ENCODE measurements at places on chromosomes 2 and 18.

- DNase-seq: peak; percentile 88
Observed at GRCh38 chr2:32010670-32011484, at the start of gene MEMO1. Gene MEMO1, minus strand, starts transcription at chr2:32011008. Its CDS starts 761 bp downstream, at chr2:32010247.

- DNase-seq: no peak
Observed at GRCh38 chr18:24602201-24602600, 141.8 kb downstream of the HRH4 start.

DNA sequence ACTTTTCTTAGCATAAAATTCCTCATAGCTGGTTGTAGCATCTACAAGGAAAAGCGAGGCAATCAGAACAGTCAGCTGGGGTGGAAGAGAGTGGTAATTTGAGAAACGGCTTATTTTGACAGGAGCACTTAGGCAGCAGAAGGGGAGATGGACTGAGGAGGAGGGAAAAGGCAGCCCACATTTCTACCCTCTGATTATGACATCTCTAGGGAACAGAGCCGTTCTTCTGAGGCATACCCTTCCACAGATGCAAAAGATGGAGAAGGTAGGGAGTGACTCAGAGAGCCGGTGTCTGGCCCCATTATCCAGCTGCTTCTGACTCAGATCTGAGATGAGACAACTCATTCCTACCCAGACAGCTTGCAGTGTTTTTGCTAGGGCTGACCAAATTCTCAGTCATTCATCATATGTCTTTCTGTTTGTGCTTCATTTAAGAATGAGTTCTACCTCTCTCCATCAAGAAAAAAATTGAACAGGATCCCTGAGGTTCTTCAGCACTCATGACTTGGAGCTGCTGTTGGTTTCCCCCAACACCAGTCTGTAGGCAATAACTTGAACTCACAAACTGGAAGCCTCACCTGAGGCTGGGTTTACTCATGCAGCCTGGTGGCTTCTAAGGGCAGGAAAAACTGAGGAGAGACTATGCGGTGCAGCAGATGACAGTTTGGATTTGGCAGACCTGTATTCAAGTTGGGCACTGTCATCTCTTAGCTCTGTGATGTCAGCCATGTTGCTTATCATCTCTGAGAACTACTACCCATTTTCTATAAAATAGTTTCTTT is 15.9 kb upstream of the SEC11C start:
- peak; percentile 75 for DNase-seq

DNA sequence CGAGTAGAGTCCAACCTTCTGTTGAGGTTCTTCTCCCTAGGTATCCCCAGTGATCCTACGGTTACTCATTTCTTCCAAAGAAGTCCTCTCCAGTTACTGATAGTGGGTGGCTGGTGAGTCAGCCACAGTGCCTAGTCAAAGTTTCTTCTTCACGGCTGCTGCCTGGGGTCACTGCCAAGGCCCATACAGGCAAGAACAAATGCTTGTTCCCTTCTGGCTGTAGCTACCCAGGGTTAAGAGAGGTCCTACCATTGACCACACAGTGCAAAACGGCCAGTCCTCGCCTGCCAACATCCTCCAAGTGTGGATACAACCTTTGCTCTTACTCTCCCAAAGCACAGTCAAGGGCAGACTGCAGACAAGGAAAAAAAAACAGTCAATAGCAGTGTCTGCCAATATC is 2.9 kb upstream of the PTPN4 start:
- DNase-seq: no peak

- no peak for DNase-seq
Observed at GRCh38 chr2:78707776-78708386, 317.6 kb upstream of the REG3G start.

- no peak for DNase-seq
Observed at GRCh38 chr2:176856683-176857082, 355.9 kb upstream of the HNRNPA3 start.

- no peak for DNase-seq
Observed at GRCh38 chr2:30134582-30134981, 12.2 kb upstream of the YPEL5 start.

GRCh38 chr2:229673676-229674075 is 40.7 kb downstream of the DNER start:
- DNase-seq: no peak

- DNase-seq: no peak
Observed at GRCh38 chr2:189086710-189087109, 92.9 kb downstream of the COL5A2 start.

DNA sequence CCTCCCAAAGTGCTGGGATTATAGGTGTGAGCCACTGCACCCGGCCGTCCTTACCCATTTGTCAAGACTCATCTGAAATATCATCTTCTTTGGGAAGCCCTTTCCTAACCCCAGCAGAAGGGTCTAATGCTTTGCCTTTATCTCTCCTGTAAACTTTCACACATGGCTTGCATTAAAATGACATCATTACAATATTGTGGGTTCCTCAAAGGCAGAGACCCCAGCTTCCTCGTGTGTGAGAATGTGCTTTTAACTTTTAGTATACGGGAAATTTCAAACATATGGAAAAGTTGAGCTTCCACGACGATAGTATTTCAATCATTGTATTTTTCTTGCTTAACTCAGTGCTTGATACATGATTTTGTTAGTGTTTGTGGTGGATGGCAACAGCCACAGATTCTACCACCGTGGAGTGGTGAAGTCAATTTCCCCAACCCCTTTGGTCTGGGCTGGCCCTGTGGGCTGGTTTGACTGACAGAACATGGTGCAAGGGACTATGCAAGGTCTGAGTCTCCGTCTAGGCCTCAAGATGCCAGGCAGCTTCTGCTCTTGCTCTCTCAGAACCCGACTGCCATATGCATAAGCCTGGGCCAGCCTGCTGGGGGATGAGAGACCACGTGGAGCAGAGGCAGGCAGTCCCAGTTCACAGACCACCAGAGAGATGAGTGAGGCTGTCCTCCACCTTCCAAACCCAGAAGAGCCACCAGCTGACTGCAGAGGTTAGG is 39.9 kb downstream of the NGEF start:
- DNase-seq: no peak

GRCh38 chr18:52439457-52439856 is 99.5 kb downstream of the DCC start:
- DNase-seq: no peak

DNA sequence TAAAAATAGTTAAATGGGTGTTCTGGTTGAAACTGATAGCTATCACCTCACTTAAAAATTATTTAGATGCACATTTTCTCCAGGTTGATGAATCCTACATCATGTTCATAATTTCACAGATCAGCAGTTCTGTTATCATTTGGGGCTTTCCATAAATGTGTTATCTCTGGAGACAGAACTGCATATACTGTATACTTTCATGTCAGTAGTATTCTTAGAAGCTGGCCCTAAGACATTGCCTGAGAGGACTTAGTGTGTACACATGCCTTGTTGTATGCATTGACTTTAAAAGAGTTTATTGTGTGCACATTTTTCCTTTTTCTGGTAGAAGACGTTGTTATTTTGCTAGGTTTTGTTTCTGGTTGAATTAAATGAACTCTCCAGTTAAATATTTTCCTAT is 41.0 kb downstream of the PIK3C3 start:
- DNase-seq: no peak

DNA sequence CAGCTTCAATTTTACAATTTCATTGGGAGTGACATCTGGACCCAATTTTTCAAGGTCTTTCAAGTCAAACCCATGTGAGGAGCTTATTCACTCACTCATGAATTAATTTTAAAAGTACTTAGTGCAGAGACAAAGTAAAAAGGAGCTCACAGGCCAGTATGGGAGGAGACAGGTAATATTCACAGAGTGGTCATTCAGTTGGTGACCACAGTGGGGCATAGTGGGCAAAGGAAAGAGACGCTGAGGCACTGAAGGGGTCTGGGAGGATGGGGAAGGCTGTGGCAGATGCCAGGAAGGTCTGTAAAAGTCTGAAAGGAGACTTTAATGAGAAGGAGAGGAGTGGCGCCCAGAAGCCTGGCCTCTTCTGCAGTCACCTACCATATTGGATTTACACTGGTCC is 76.0 kb downstream of the CD8B2 start:
- DNase-seq: no peak

GRCh38 chr2:195642027-195642678 is 14.9 kb upstream of the SLC39A10 start:
- no peak for DNase-seq

DNA sequence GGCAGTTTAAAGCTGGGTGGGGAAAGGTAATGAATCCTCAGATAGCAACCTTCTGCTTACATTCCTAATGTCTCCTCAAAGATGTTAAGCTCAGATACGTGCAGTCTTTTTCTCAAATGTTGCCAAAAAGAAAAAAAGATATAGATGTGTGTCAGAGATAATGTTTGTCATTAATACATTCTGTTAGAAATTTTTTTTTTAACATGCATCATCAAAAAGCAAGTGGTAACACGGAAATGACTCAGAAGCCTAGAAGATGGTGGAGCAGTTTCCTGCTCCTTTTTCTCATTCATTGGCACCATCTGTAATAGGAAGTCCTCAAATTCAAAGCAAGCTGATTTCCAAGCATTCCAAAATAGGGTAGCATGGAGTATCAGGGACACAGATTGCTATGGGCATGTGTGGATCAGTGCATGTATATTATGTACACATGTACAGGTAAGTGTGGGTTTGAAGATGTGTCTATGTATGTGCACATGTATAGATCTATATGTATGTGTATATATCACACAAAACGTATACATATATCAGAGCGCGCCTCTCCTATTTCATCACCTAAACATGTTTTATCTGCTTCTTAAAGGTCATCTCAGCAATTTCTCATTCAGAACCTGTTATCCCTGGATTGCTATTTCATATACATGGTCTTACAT is 79.9 kb upstream of the ITGB6 start:
- no peak for DNase-seq

- no peak for DNase-seq
Observed at GRCh38 chr2:76478266-76479035, 767.7 kb upstream of the GCFC2 start.

GRCh38 chr2:71778936-71779773 is 325.8 kb downstream of the DYSF start:
- peak; percentile 39 for DNase-seq

DNA sequence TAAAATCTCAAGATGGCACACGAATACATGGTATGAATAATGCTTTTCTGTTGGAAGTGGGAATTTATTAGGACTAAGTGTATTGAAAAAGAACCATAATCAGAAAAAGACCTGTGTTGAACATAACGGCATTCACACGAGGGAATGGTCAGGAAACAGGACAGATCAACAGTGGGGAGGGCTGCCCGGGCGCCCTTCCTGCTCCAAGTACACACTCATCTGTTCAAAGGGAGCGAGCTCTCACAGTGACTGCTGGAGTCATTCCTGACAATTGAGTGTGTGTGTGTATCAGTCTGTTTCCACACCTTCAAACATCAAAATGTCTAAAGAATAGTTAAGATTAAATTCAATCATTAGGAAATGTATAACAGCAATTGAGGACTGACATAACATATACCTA is 167.2 kb downstream of the HDAC4 start:
- no peak for DNase-seq

DNA sequence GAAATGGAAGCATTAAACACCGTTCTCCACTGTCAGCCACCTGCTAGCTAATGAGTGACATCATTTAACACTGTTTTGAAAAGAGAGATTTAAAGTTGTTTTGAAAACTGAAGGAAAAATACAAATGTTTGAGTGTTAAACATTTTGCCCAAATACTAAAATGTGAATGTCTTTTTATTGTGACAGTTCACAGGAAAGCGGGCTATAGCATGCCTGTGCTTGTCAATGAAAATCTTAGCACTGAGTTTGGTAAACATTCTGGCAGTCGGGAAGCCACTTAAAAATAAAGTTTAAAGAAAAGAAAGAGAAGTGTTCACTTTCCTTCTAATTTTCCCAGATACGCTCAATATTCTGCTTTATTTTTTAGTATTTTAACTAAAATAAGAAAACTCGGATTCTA is 40.3 kb upstream of the SMIM21 start:
- no peak for DNase-seq

DNA sequence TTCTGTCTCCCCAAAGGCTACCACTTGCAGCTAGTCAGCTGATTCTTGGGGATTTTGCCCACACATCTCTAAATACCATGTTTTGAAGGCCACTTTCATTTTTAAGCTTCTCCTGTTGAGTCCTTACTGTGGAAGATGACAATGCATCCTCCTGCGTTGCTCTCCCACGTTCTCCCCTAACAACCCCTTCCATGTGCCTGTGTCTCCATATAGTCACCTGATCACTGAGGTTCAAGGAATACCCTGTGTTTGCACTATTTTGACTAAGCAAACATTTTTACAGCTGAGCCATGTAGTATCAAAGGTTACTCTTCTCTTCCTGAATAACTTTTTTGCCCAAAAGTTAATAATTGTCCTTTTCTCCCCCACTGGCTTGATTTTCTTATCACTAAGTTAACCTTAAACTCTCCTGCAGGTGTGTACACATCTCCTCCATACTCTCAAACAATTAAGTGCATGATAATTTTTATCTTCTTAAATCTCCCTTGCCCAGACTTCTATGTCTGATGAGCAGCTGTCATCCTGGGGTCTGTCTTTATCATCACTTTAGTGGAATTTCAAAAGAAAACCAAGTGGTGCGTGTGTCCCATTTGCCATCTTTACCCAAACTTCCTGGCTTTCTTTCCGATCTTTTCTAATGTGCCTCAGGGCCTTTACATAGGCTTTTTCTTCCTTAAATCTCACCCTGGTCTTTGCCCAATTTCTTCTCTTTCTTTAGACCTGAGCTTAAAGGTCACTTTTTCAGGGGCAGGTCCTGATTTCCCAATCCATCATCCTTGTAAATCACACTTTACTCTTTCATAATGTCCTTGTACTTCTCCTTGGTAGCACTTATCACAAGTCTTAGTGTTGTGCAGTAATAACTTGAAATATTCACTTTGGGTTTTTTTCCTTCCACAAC is 85.2 kb upstream of the SPATS2L start:
- DNase-seq: no peak

- DNase-seq: no peak
Observed at GRCh38 chr2:239768907-239769553, 256.1 kb downstream of the NDUFA10 start.

- DNase-seq: no peak
Observed at GRCh38 chr18:25231327-25231691, 120.7 kb downstream of the ZNF521 start.

GRCh38 chr2:235533198-235533597 is 39.4 kb downstream of the AGAP1 start:
- no peak for DNase-seq

DNA sequence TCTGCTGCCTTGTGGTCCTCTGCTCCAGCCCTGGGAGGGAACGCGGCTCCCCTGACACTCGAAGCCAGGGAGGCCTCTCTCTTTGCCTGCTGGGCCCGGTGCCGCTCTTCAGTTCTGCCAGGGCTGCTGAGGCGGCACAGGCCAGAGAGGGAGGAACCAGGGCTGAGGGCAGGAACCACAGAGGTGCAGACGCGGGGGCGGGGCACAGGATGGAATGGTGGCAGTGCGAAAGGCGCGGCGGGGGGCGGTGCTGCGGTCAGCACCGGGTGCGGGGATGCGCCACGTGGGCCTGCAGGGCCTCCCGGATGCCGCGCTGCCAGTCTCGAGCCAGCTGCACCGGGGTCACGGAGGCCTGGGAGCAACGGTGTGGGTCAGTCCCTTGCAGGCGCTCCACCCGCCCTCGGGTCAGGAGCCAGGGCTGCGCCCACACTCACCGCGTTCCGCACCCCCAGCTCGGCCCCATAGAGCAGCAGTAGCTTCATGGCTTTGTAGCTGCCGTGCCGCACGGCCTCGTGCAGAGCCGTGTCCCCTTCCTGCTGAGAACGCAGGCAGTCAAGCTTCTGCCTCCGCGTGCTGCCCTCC is 4.4 kb downstream of the ANKRD23 start:
- no peak for DNase-seq

- no peak for DNase-seq
Observed at GRCh38 chr2:212392043-212392442, 146.6 kb downstream of the ERBB4 start.
